ACHN (cell line): ENCODE measurements at places on chromosomes 1 and 21.

- no peak for DNase-seq
Observed at GRCh38 chr1:3821908-3822307, 25.6 kb upstream of the LRRC47 start.

GRCh38 chr1:67572594-67573221, 112.3 kb upstream of the GADD45A start:
- DNase-seq = no peak

DNA sequence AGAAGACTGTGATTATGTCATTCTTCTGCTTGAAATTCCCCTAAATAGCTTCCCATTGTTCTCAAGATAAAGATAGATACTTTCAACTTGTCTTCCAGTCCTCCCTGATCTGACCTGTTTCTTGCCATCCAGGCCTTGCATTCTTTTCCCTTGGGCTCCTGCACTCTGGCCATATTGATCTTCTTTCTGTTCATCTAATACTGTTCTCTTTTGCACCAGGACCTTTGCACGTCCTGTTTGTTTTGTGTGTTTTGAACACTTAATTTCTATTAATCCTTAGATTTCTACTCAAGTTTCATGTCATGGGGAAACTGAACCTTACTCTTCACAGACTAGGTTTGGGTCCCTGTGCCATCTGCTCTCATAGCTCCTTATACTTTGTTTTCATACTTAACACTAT, 65.1 kb downstream of the MAGI3 start:
- DNase-seq = no peak

GRCh38 chr1:160720356-160721085, 8.9 kb upstream of the CD48 start:
- DNase-seq = no peak

DNA sequence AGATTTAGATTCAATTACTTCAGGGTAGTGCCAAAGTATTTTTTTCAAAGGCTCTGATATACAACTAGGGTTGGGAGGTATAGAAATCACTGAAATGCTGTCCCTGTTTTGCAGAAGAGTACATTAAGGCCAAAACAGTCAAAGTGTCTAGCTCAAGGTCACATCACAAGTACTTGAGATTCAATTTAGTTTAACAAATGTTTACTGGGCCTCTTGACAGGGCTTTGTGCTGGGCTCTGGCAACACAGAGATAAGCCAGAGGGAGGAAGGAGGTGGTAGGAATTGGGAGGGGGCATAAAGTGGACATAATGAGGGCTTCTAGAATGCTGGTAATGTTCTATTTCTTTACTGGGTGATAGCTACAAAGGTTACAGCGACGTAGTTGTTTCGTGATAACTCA, 2.3 kb upstream of the SLC9A1 start:
- DNase-seq = no peak

GRCh38 chr1:236147521-236148469, 5.5 kb downstream of the GPR137B start:
- no peak for DNase-seq

DNA sequence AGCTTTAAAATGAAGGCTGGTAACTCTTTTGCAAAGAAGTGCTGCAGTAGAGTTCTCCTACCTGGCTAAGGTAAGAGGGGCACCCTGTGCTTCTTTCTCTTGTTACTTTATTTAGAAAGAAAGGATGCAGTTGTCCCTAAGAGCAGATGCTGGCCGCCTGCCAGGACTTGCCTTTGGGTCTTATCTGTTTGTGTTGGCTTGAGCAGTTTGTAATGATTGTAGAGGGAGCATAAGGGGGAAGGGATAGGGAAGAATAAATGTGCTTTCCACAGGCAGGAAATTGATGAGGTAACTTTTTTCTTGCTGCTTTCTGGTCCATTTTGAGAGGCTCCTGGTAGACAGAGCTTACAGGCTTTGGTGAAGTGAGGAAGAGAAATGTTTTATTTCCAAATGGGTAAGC, 229.6 kb downstream of the HHAT start:
- no peak for DNase-seq

- DNase-seq = no peak
Observed at GRCh38 chr1:46556822-46557221, 5.4 kb upstream of the KNCN start.

DNA sequence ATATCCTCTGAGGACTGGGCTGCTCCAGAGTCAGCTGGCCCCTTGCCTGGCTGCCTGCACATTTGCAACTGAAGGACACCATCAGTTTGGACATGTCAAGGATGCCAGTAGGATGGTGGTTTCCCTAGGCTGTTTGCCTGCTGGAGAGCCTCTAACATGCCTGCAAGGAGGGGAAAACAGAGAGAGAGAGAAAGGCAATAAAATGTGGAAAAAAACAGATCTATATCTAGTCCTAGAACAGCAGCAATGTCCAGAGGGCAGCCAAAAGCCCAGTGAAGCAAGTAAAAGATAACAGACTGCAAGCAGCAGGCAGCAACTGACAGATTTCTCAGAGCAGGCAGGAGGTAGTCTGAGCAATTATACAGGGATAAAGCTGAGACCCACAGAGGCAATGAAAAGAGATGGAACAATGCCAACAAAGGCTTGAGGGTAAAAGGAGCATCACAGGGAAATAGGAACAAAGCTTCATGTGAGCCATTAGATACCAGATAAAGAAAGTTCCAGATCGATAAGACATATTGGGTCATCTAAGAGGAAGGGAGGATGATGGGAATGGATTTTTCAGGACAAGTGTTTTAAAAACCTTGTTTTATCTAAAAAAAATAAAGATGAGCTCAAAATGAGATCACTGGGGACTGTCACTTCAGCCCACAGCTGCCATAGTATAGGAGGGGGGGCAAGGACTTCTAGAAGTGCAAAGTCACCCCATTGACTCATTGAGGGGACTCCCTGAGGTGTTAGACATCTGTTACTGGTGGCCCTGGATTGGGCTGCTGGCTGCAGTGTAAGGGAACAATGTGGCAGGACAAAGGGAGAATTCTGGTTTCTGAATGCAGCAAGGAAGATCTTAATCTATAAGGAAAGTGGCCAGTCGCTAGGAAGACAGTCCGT, 38.6 kb upstream of the GADD45A start:
- DNase-seq = no peak

DNA sequence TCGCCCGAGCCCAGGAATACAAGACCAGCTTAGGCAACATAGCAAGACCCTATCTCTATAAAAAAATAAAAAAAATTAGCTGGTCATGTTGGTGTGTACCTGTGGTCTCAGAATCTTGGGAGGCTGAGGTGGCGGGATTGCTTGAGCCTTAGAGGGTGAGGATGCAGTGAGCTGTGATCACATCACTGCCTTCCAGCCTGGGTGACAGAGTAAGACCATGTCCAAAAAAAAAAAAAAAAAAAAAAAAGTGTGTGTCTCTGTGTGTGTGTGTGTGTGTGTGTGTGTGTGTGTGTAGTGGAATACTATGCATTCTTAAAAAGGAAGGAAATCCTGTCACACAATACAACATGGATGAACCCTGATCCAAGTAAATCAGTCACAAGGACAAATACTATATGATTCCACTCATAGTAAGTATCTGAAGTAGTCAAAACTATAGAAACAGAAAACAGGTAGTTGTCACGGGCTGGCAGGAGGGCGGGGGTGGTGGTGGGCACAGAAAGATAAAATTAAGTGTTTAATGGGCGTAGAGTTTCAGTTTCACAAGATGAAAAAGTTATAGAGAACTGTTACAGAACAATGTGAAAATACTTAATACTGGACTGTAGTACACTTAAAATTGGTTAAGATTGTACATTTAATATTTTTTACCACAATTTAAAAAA, 47.8 kb downstream of the SELENOF start:
- DNase-seq = no peak

- no peak for DNase-seq
Observed at GRCh38 chr1:72066431-72066830, 215.9 kb downstream of the NEGR1 start.

- no peak for DNase-seq
Observed at GRCh38 chr1:20211511-20211931, 25.2 kb upstream of the PLA2G2C start.

GRCh38 chr1:13583595-13583965, at the start of gene PDPN:
Gene PDPN (plus strand): TSS chr1:13583832. CDS start chr1:13584034, 202 bp downstream.
- no peak for DNase-seq

DNA sequence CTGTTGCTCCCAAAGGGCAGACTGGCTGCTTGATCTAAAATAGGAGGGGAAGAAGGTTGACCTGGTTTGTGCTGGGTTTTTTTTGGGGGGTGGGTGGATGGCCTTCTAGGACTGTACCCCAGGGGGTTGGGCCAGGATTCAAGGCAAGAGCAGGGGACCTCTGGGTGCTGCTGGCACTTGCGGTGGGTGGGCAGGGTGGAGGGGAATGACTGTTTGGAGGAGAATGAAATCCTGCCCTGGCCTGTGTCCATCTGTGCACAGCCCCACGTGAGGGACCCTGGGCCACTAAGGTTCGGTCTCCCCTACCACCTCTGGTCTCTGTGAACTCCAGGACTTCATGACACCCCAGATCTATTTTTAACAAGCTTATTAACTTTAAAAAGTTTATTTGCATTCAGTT, 414.2 kb downstream of the PTPRU start:
- no peak for DNase-seq

DNA sequence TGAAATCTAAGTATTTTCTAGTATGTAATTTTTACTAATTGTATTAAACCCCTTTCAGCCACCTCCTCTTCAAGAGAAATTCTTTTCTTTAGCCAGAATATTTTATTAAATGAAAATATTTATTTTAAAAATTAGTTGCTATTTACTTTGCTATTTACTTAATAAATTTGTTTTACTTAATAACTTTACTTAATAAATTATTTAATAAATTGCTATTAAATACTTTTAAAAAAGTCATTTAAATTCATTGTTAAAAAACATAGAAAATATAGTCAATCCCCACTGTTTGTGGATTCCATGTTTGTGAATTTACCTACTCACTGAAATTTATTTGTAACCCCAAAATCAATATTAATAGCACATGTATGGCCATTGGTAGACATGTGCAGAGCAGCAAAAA, 105.6 kb downstream of the ATP1B1 start:
- DNase-seq = no peak

DNA sequence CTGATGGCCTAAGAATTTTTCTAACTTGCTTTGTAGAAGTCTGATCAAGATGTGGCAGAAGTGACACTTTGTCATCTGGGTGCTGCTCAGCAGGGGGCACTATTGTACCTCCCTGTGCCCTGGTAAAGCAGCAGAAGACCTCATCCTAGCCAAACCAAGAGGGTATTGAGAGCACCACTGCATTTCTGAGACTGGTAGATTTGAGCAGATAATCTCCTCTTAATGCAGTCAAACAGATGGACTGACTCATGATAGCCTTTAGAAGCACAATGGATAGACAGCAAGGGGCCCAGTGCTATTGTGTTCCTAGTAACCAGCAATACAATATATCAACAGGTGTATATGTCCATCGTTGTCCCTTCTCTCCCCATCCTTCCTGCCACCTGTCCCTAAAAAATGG, 5.7 kb downstream of the TPM3 start:
- peak; percentile 56 for DNase-seq

DNA sequence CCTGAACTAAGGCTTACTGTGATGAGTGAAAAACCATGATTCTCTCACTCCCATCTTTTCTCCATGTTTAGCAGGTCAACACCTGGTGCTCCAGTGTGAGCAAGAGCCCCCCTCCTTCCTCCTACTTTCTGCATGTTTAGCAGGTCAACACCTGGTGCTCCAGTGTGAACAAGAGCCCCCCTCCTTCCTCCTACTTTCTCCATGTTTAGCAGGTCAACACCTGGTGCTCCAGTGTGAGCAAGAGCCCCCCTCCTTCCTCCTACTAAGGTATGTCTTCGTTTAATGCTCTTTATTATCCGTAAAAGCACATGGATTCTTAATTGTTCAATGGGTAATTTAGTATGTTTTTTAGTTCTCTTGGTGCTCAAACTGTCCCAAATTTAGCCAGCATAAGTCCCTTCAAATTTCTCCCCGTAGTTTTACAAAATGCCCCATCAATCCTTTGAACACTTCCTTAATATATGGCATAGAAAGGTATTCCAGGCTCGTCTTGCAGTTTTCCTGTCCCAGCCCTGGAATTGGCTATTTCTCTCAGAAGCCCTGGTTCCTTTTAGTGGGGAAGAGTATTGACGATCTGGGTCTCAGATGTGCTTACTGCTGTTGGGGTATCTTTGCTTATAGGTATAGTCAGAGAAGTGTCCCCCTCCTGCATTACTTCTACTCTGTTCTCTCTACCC, 760.8 kb upstream of the TPTE start:
- no peak for DNase-seq

GRCh38 chr1:63327417-63328054, 5.2 kb downstream of the FOXD3 start:
- peak; percentile 11 for DNase-seq

DNA sequence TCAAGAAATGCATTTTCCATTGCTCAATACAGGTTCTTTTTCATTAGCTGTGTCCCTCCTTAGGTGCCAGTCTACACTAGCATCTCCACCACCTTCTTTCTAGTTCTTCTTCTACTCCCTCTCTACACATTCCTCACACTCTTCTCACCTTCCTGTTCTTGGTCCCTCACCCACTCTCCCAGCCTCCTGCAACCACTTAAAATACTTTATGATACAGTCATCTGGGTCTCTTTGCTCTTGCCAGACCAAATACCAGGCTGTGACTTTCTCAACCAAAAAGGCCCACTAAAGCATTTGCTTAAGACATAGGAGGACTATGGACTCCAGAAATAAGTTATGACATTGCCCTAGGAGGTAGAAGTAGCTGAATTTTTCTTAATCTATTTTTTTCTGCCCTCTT, 35.1 kb downstream of the PIGM start:
- DNase-seq = peak; percentile 94

DNA sequence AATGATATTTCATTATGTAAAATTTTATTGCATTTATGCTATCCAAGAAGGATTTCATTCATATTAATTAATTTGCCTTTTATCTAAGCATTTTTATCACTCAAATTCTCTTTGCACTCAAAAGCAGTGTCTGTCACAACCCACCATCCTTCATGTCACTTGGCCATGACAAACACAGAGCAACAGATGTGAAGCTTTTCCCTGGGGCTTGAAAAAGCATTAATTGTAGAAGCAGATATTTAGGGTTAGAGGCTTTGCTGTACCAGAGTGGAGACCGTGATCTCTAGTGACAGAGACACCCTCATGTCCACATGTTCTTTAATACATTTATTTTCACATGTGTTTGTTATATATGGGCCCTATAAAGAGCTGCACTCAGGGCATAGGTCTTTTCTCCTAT, 230.5 kb downstream of the SPATA17 start:
- no peak for DNase-seq

DNA sequence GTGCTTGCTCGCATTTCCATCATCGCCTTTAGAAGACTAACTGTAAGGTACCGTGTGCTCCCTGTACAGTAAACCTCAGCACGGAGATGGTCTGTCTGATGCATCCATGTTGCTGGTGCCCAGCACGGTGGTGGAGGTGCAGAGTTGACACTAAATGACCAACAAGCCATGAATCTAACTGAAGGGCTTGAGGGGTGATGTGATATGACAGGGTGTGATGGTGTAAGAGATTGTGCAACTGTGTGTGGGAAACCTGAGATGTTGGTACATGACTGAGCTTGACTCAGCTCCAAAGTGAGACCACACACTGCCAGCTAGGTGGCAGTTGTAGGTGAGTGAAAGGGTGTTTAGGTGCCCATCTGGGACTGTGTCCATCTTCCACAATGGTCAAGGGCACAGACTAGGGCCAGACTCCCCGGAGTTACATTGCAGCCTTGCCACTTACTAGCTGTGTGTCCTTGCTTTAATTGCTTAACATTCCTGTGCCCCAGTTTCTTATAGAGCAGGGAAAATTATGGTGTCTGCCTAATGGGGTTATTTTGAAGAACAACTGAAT, 21.4 kb downstream of the SLC2A1 start:
- no peak for DNase-seq
